ENCODE measurements at places on chromosomes 3 and 15.

DNA sequence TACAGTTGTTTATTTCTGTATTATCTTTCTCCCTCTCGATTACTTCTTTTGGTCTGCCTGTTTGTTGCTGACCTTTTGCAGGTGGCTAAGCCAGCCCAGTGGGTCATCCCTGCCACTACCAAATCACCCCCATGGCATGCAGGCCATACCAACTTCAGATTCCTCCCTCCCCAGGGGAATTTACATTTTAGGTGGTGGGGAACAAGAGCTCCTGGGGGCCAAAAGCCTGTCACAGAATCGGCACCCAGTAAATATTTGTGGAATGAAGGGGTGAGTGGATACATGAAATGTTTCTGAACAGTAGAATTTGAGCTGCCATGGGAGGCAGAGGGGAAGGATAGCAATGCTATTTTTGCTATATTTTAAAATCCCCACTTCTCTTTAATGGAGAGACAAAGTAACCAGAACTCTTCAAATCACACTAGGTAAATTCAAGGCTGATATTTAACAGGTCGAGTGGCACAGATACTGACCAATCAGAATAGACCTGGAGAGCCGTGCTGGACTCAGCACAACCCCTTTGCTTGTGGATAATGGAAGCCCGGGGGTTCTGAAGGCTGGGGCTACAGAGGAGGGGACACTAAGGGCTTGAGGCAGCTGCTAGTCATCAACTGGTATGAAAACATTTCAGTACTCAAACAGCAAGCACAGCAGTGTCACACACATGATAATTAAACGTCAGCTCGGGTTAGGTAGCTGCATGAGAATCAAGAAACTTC lies 54.3 kb upstream of the SMAD3 start:
- DNase-seq: no peak

DNA sequence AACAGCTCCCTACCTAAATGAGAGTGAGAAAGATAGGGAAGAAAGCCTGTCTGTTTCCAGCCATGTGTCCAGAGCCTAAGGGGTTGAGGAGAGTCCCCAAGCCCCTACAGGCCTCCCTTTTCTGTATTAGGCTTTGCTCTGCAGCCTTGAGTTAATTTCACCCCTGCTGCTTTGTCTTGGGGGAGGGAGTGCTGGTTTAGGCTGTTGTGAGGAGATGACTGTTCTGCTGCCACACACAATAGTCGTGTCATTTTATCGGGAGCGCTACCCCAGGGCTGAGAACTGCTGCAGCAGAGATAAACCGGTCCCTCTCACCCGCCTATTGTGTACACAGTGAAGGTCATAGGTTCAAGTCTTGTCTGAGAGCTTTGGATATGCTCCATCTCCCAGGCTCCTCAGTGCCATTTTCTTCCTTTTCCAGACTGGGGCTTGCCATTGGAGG lies 1.4 kb downstream of the ZNF609 start:
- DNase-seq: no peak

DNA sequence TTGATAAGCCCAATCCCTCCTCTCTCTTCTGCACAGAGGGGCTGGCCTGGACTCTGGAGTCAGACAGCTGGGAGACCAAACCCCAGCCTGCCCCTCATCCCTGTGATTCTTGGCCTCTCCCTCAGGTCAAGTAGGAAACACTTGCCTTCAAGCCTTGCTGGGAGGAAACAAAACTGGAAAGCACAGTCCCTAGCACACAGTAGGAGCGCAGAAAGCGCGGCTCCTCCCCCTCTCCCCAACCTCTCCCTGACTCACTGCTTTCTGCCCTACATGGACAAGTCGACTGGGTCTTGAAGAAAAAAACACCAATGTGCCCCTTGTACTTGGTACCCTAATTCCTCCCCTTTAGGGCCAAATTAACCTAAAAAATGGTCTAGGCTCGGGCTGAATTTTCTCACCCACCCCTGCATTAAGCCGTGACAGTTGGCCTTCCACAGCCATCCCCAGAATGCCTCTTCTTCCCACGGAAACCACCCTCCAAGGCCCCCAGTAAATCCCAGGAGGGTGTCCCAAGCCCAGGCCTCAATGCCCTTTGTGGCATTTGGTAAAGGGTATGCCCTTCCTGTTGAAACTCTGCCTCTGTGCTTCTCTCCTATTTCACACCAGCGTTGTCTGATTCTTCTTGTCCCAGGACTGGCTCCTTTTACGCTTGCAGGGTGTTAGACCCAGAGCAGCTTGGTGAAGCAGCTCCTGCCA lies 11.3 kb upstream of the RAF1 start:
- no peak for DNase-seq

GRCh38 chr3:49333091-49333490 lies 6.8 kb downstream of the USP4 start:
- no peak for DNase-seq

DNA sequence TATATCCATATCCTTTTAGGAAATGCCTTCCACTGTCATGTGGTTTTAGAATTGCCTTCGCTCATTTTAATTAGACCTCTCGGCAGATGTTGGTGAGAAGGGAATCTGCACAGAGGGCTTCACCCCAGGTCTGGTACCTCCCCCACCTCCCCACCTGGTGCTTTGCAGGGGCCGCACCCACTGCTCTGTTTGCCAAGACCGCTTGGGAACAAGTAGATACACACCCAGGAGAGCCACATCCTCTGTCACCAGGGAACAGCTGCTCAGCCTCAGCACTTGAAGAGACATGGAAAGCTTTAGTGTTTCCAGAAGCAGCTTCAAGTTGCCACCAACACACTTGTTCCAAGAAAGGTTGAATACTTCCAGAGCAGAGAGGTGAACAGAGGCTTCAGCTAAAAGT lies 21.8 kb downstream of the LRRC31 start:
- DNase-seq: no peak

DNA sequence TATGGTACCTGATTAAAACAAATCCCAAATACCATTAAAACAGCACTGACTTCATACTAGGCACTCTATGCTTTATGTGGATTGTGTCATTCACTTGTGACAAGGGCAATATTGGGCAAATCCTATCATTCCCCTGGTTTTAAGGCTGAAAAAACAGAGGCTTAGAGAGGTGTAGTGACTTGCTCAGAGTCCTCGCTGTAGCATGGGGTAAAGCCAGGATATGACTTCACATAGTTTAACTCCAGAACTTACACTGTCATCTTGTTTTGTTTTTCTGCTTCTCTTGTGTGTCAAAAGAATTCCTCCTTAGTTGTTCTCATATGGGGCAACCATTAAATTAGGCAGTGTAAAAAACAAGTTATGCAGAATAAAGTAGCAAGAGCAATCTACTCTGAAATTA lies 40.3 kb upstream of the ICE2 start:
- no peak for DNase-seq

- DNase-seq: no peak
These were observed 23.0 kb upstream of the COPG1 start for GRCh38 chr3:129226374-129226773.

DNA sequence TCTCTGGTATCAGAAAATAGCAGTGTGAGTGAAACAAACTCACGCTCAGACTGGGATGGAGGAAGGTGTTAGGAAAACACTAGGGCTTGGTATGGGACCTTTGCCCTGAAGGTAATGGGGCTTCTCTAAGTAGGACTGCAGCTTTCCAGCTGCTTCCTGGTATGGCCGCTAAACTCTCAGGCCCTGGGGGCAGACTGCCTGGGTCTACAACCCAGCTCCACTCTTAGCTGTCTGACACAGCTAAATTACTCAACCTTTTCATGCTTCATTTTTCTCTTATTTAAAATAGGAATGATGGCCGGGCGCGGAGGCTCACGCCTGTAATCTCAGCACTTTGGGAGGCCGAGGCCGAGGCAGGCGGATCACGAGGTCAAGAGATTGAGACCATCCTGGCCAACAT lies 5.2 kb upstream of the YEATS2 start:
- no peak for DNase-seq

Data from activated T-helper 1 cell treated with anti-CD3 and anti-CD28 coated beads, Interleukin-2, amount 50 U/mL, for 16 hours (primary cell).